HFFc6 (cell line): ENCODE measurements at places on chromosomes 2 and 18. TPM values are rescaled to one million over a fixed set of nuclear protein-coding genes. Genes with fewer than 3 reads are reported as not detected.

Gene TCF23
- not detected in 3 replicates for total RNA-seq

Gene DYSF
- 0.07 to 0.41 TPM (median 0.21 TPM) in 3 replicates for total RNA-seq

Gene CHST10
- 6.7 to 8.6 TPM (median 6.9 TPM) in 3 replicates for total RNA-seq

GRCh38 chr2:20728114-20728758 lies 61.3 kb downstream of the GDF7 start:
- H3K27ac ChIP-seq = no peak overlapping the region
- peaks cover 22% of the 10 kb centered on the region for H3K4me1 ChIP-seq
- H3K36me3 ChIP-seq = peaks cover 6% of the 10 kb centered on the region; the same call in 1 of the 2 replicates

DNA sequence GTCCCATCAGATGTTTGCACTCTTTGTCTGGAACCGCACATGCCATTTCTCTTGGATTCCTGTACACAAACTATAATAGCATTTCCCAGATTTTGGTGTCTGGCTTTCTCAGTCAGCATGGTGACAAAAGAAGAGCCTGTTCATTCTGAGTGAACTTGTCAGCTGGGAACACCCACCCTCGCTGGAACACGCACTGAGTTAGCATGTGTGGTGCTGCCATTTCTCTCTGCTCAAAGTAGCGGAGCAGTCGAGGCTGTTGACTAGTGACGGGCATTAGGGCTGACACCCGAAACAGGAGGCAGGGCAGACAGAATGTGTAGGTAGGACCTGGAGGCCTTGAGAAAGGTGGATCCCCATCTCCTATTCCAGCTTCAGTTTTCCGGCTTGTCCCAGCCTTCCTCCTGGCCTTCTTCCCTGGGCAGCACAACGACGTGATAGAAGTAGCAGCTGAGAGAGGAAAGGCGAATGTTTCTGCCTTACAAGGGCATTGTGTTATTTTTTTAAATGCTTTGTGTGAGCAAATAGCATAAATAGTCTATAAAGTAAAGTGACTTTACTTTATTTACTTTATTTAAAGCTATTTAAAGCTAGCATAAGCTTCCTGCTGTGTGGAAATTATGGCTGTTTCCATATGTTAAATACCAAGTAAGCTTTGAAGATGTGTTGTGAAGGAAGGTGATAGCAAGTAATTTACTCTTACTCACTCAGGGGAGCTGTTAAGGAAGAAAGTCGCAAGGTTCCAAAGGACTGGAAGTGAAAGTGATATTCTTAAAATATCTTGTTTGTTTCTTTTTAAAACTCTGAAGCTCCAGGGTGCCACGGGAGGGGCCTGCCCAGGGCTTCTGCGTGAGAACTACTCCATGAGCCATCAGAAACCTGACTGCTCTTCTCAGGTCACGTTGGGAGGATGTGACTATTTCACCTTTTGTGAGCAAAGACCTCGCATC lies 272.6 kb downstream of the NEDD4L start:
- H3K27ac ChIP-seq = no peak overlapping the region
- H3K36me3 ChIP-seq = peaks cover 6% of the 10 kb centered on the region; the same call in 1 of the 2 replicates
- H3K4me1 ChIP-seq = peaks cover 34% of the 10 kb centered on the region
- no peak overlapping the region for H3K4me3 ChIP-seq

DNA sequence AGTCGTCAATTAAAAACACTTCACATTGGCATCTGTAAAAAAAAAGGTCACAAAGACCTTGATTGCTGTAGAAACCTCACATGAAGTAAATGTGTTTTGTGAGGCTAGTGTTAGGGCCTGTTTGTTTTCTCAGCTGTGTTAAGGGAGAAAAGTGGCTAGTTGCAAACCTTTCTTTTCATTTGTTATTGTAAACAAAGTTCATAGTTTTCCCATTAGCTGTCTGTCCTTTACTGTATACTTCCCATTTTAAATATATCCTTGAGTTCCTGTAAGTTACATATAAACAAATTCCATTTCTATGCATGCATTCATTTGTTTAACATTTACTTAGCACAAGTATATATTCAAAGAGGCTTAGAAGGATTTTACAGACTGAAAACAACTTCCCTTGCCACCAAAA lies 1250.2 kb downstream of the LRP1B start:
- no peak for DNase-seq
- H3K4me1 ChIP-seq = no peaks in the 10 kb centered on the region
- no peak overlapping the region for H3K4me3 ChIP-seq
- no peaks in the 10 kb centered on the region for H3K27me3 ChIP-seq

DNA sequence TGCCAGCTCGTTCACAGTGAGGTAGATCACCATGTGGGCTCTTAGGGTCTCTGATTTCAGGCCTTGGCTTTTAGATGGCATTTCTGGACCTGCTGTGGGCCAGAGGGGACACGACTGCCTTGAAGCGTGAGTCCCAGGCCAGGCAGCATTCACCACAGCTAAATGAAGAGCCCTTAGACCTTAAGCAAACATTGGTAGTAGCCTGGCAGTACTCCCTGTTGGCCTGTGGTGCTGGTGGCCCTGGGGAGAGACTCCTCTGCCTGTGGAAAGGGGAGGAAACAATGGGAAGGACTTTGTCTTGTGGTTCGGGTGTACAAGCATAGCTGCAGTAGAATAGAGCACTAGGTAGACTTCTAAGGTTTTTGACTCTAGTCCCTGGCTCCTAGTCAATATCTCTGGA lies 456.0 kb upstream of the DCC start:
- H3K4me3 ChIP-seq = no peak overlapping the region
- no peaks in the 10 kb centered on the region for H3K4me1 ChIP-seq
- no peak overlapping the region for H3K27ac ChIP-seq
- no peaks in the 10 kb centered on the region for H3K36me3 ChIP-seq

GRCh38 chr2:11649093-11649492 lies 20.9 kb downstream of the NTSR2 start:
- no peaks in the 10 kb centered on the region for H3K36me3 ChIP-seq
- H3K27ac ChIP-seq = no peak overlapping the region
- DNase-seq = no peak
- peaks cover 36% of the 10 kb centered on the region for H3K27me3 ChIP-seq
- H3K4me1 ChIP-seq = peaks cover 5% of the 10 kb centered on the region; the same call in 1 of the 2 replicates

GRCh38 chr2:54771166-54771885 lies 47.9 kb downstream of the EML6 start:
- H3K4me3 ChIP-seq = no peak overlapping the region
- peak overlapping the region; percentile 44 for H3K27ac ChIP-seq
- peaks cover 46% of the 10 kb centered on the region for H3K4me1 ChIP-seq
- peak; percentile 69 for DNase-seq
- H3K27me3 ChIP-seq = no peaks in the 10 kb centered on the region

DNA sequence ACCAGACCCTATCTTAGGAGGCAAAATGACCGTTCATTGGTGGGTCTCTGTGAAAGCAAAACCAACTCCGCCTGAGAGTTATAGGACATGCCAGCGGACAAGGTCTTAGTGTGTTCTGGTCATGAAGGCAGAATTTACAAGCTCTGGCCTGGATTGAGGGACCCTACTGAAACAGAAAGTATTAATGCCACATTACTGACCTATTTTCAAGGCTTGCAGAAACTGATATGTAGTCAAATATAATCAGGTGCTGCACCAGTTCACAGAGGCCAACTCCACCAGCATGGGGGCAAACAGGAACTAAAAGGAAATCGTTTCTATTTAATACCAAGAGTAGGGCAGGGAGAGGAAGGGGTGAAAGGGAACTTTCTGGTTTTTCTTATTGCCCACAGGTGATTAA lies 19.7 kb downstream of the TYMS start:
- no peaks in the 10 kb centered on the region for H3K4me1 ChIP-seq
- no peak overlapping the region for H3K4me3 ChIP-seq
- H3K27me3 ChIP-seq = peaks cover 7% of the 10 kb centered on the region
- H3K27ac ChIP-seq = no peak overlapping the region
- peaks cover 9% of the 10 kb centered on the region; the same call in 1 of the 2 replicates for H3K36me3 ChIP-seq

- no peaks in the 10 kb centered on the region for H3K4me1 ChIP-seq
- H3K27ac ChIP-seq = no peak overlapping the region
- H3K36me3 ChIP-seq = no peaks in the 10 kb centered on the region
- no peak overlapping the region for H3K4me3 ChIP-seq
Measured at GRCh38 chr2:113060396-113060795, 1.4 kb downstream of the IL36RN start.

DNA sequence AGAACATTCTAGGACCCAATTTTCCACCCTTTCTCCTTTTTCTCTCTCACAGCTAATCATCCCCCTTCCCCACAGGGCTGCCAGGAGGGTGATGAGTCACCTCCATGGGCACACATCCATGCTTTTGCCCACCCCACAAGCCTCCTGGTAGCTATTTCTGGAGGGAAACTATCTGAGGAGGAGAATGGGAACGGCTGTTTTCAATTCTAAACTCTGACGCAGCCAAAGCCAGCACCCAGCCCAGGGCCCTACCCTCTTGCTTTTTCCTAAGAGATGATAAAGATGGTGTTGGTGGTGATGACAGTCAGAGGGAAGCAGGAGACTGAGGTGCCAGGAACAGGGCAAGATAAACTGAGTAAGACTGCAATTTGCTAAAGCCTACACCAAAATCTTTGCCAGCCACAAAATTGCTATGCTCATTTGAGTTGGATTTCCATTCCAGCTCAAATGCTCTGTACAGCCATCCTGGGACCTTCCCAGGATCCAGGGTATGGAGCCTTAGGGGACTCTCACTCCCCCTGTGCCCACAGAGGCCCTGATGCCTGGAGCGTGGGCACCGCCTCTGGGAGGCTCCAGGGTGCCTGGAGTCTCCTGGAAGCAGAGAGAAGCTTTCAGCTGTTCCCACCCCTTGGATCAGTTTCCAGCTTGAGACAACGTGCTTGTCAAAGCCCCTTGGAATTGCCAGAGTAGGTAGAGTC lies 62.0 kb upstream of the FZD7 start:
- peaks cover 3% of the 10 kb centered on the region for H3K27me3 ChIP-seq
- no peak for DNase-seq
- peaks cover 7% of the 10 kb centered on the region; the same call in 1 of the 2 replicates for H3K36me3 ChIP-seq
- H3K4me3 ChIP-seq = no peak overlapping the region

- no peak for DNase-seq
- H3K27me3 ChIP-seq = no peaks in the 10 kb centered on the region
- H3K27ac ChIP-seq = no peak overlapping the region
- peaks cover 21% of the 10 kb centered on the region for H3K4me1 ChIP-seq
Measured at GRCh38 chr2:19947184-19947940, 42.5 kb downstream of the WDR35 start.

DNA sequence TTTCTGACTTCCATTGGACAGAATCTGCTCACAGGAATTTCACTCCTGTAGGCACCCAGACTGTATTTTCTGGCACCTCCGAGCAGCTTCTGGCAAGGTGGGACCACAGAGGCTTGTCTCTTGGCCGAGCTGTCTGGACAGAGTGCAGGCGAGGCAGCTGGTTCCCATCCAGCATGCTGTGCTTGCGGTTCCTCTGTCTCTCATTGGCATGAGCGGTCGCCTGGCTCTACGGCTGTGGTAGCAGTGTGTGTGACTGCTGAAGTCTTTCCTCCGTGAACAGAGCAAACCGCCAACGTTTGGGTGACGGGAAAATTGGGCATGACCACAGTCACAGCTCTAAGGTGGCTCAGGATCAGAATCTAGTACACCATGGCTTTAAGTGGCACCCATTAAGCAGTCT lies 411.7 kb upstream of the NETO1 start:
- peaks cover 5% of the 10 kb centered on the region; the same call in 1 of the 2 replicates for H3K27me3 ChIP-seq
- H3K4me1 ChIP-seq = peaks cover 14% of the 10 kb centered on the region
- no peak overlapping the region for H3K4me3 ChIP-seq
- no peak for DNase-seq

DNA sequence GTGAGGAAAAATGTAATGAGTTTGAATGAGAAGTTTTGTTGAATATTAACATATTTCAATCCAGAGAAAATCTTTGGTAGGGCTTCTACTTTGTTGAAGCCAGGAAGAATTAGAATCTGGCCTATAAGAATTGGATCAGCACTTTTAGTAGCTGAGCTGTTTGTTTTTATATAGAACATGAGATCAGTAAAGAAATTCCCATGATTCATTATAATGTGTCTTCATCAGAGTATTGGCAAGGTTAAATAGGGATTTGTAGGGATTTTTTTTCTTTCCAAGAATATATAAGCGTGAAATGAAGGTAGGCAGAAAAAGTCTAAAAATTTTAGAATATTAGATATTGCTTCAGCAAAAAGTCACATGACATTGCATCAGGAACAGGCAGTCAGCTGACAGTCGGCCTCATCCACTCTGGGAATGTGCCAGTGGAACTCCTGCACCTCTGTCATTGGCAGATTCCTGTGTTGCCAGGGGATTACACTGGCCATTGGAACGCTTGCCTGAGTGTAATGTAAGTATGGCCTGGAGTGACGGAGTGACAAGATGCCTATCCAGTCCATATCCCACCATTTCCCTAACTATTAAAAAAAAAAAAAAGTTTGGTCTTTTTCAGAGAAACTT lies 60.6 kb downstream of the SERTAD2 start:
- H3K4me3 ChIP-seq = no peak overlapping the region
- H3K36me3 ChIP-seq = peaks cover 16% of the 10 kb centered on the region
- peaks cover 42% of the 10 kb centered on the region for H3K4me1 ChIP-seq
- no peak overlapping the region for H3K27ac ChIP-seq

DNA sequence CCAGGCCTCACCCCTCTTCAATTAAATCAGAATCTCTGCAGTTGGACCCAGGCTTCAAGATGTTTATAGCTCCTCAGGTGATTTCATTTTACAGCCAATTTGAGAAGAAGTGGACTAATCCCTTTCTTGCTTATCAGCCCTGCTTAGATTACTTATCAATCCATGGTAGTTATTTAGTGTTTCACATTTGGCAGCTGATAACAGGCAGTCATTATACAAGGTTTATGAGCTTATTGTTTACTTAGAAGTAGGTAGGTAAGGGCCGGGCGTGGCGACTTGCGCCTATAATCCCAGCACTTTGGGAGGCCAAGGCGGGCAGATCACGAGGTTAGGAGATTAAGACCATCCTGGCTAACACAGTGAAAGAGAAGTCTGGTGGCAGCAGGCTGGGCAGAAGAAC lies 237.5 kb downstream of the CTNNA2 start:
- no peak overlapping the region for H3K4me3 ChIP-seq
- no peak overlapping the region for H3K27ac ChIP-seq
- no peaks in the 10 kb centered on the region for H3K4me1 ChIP-seq
- no peak for DNase-seq

- no peak for DNase-seq
- H3K36me3 ChIP-seq = peaks cover 15% of the 10 kb centered on the region
- H3K27ac ChIP-seq = no peak overlapping the region
- no peak overlapping the region for H3K4me3 ChIP-seq
Measured at GRCh38 chr2:42736598-42737322, 27.2 kb downstream of the OXER1 start.

- H3K27ac ChIP-seq = peak overlapping the region; percentile 97
- peaks cover 45% of the 10 kb centered on the region for H3K4me1 ChIP-seq
- H3K36me3 ChIP-seq = peaks cover 9% of the 10 kb centered on the region
- DNase-seq = no peak
Measured at GRCh38 chr2:28751956-28752630, 463 bp downstream of the PPP1CB start.

DNA sequence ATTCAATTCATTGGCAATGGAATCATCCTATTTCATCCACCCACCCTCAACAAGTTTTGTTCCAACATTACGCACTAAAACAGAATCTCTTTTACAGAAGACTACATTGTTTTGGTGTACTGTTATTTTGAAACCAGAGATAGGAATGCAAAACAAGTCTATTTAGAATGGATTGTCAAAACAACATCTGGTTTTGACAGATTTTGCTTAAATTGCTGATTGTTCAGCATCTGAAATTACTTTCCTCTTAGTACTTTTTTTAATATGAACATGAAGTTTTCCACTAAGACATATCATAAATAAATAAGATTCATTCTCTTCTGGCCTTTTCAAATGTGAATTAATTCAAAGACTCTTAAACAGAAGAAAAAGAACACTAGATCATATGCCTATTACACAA lies 323.9 kb upstream of the TFPI start:
- peaks cover 16% of the 10 kb centered on the region; the same call in 1 of the 2 replicates for H3K4me1 ChIP-seq
- no peak for DNase-seq
- no peak overlapping the region for H3K27ac ChIP-seq
